ENCODE measurements at places on chromosomes 1 and 21. TPM values are rescaled to one million over a fixed set of nuclear protein-coding genes. Genes with fewer than 3 reads are reported as not detected.
A peak's percentile ranks its signal among the peaks of the same experiment; 100 is the strongest.

DNA sequence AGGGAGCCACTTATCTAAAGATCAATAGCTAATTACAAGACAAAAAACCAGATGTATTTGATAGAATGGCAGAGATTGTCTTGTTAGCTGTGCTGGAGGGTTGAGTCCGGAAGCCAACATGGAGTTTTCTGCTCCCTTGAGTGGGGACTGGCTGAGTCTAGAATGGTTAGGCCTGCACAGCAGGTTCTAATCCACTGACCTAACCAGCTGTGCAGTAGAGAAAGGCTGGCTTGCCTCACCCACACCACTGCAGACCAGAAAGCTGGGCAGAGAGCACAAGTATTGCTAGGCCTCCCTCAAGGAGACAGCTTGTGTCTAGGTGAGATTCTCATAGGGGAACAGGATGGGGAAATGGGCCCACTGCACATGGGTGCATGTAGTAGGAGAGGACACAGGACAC is 11.7 kb upstream of the GNG12 start:
- no peaks in the 10 kb centered on the region for H3K27me3 ChIP-seq
- DNase-seq = no peak
- H3K4me3 ChIP-seq = no peak overlapping the region
- H3K27ac ChIP-seq = peak overlapping the region; percentile 5

TCHH gene
- 0.41 TPM for total RNA-seq

CDK11A gene
- total RNA-seq = 56.3 TPM

ENAH gene
- total RNA-seq = 111 TPM

NUDT17 gene
- 19.1 TPM for total RNA-seq

HUNK gene
- total RNA-seq = 0.42 TPM

CELA2A gene
- not detected for total RNA-seq

C1QA gene
- 234 TPM for total RNA-seq

MLLT11 gene
- 3.1 TPM for total RNA-seq
